ENCODE measurements at places on chromosomes 5 and 9.

- DNase-seq, result no peak
These were observed 3.2 kb downstream of the TDRD7 start for GRCh38 chr9:97415146-97415545.

GRCh38 chr5:62791059-62791458 is 212.4 kb downstream of the LRRC70 start:
- no peak for DNase-seq

DNA sequence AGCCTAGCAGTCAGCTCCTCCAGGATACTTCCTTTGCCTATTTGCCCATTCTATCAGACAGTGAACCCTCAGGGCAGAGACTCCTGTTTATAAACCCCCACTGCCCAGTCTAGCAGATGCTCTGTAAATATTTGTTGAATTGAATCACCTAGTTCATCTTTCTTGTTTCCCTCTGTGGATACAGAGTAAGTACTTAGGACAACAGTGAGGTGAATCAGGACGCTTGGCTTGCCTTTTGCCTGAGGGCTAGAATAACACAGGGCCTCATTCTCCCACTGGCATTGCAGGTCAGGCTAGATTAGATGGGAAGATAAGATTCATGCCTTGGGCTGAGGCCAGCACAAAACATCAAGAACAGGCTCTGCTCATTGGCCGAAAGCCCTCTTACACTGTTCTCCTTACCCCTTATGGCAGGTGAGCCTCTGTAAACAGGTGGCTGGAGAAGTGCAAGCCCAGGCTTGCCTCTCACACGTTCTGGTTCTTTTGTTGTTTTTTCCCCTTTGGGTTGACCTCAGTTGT is 22.2 kb downstream of the TNFSF8 start:
- peak; percentile 91 for DNase-seq

DNA sequence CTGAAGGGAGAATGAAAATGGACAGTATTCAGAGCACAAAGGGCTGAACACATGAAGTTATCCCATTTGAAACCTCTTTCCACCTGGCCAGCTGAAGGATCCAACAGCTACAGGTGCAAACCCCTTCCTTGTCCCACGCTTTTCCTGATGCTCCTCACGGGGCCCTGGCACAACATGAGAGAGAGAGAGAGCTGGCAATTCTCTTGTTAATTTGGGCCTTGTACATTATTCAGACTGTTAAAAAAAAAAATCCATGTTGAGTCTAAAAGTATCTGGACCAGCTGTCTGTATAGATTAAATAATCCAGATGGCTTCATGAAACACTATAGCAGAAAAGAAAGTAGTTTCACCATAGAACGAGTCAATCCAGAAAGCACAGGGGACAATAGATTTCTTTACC is 74.1 kb downstream of the HMHB1 start:
- DNase-seq, result no peak

GRCh38 chr5:9365512-9365911 is 180.4 kb downstream of the SEMA5A start:
- no peak for DNase-seq

DNA sequence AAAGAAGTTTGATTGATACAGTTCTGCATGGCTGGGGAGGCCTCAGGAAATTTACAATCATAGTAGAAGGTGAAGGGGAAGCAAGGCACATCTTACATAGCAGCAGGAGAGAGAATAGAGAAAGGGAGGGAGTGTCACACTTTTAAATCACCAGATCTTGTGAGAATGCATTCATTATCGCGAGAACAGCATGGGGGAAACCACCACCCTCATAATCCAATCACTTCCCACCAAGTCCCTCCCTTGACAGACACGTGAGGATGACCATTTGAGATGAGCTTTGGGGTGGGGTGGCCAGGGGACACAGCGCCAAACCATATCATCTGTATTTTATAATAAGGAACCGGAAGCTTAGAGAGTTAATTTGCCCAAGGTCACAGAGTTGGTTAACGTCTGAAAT is 13.7 kb upstream of the FOCAD start:
- DNase-seq, result no peak

GRCh38 chr9:38432922-38433510 is 8.8 kb upstream of the IGFBPL1 start:
- DNase-seq, result no peak

GRCh38 chr9:21803649-21804048 is 1.2 kb downstream of the MTAP start:
- no peak for DNase-seq

GRCh38 chr9:105405514-105406131 is 42.2 kb upstream of the FSD1L start:
- DNase-seq, result no peak

GRCh38 chr5:126692971-126693370 is 84.0 kb upstream of the LMNB1 start:
- no peak for DNase-seq

GRCh38 chr9:105219291-105219805 is 25.1 kb upstream of the SLC44A1 start:
- DNase-seq, result no peak

GRCh38 chr5:145780982-145781381 is 54.2 kb downstream of the PRELID2 start:
- DNase-seq, result no peak

DNA sequence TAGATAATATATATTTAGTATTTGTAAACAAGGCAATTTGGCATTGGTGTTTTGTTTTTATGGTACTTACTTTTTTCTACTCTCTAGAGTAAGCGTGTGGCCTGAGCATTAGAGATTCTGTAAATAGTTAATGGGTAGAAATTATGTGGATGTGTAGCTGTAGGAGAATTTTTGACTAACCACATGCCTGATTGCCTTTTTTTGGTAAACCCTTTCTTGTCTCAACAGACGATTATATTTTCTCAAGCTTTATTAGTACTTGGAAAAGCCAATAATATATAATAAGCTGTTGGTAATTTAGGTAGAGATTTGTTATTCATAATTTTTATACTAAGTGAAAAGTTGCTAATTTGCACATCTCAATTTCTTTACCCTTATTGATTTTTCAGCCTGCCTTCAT is 76.8 kb downstream of the FCHO2 start:
- no peak for DNase-seq

GRCh38 chr5:31417512-31417911 is 114.4 kb downstream of the DROSHA start:
- DNase-seq, result no peak

DNA sequence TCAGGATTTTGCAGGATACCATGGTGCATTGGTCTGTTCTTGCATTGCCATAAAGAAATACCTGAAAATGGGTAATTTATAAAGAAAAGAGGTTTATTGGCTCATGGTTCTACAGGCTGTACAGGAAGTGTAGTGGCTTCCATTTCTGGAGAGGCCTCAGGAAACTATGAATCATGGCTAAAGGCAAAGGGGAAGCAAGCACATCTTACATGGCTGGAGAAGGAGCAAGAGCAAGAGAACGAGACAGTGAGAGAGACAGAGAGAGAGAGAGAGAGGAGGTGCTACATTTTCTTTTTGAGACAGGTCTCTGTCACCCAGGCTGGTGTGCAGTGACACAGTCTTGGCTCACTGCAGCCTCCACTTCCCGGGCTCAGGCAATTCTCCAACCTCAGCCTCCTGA is 43.9 kb downstream of the P4HA2 start:
- no peak for DNase-seq

DNA sequence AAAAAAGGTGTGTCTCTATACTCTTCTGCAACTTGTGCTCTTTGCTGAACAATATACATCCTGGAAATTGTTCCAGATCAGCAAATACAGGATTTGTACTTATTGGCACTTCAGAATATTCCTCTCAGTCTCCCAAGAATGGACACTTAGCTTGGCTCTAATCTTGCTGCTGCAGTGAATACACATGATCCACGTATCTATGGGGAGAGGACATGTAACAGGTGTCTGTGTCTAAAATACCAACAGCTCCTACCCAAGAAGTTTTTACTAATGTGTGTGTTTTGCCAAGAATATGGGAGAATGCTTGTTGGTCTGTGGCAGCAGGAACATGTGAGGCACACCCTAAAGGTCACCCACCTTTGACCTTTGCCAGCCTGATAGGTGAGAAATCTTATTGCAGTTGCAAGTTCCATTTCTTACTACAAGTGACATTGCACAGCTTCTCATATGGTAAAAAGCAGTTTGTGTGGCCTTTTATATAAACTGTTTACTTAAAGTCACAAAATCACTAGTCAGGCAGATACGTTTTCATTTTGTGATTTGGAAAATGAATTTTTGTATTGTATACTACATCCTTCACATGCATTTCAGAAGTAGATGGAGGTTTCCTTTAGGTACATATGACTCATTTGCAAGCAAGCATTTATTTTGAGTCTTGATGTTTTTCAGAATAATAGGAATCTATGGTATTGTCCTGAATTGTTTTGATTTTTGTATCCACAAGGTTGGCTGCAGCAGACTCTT is 35.8 kb downstream of the PHF2 start:
- no peak for DNase-seq

DNA sequence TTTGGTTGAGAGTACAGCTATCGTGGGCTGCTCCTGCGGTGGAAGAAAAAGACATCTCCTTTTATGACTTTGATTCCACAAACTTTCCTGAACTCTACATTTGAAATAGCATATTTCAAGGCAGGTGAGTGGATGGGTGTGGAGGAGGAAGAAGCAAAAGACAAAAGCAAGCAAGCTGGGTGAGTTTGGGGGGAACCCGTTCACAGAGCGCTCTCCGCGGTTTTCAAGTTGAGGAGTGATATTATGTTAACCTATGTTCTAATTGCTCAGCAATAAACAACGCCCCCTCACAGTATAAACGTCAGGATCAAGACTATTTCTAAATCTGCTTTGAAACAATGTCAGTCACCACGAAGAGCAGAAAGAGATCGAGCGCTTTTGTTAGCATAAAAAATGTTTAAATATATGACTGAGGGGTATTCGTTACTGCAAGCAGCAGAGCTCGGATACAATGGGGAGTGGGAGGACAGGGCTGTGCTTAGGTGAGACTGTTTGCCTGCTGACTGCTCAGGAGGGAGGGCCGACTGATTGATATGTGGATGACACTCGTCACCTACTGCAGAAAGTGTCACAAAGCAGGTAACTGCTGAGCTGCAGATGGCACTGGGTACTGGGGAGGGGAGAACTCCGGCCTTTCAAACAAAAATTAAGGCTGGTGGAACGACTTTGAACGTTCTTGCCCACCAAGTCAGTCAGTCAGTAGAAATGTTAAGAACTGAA is 236.5 kb downstream of the DRD1 start:
- DNase-seq, result no peak

- no peak for DNase-seq
These were observed 81.5 kb downstream of the RGS3 start for GRCh38 chr9:113545068-113545467.

DNA sequence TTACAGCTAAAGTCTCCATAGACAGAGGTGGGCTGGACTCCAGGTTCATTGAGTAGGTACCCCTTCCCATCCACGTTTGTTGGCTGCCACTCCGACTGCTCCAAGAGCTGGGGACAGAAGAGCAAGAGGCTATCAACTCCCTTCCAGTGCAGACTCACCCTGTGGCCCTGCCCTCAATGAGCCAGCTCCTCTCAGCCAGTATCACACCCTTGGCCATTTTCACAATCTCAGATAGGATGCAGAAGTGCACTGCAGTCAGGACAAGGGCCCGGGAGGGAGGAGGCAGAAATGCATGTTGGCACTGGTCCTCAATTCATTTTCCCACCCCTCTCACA is 6.2 kb downstream of the IRF1 start:
- no peak for DNase-seq

DNA sequence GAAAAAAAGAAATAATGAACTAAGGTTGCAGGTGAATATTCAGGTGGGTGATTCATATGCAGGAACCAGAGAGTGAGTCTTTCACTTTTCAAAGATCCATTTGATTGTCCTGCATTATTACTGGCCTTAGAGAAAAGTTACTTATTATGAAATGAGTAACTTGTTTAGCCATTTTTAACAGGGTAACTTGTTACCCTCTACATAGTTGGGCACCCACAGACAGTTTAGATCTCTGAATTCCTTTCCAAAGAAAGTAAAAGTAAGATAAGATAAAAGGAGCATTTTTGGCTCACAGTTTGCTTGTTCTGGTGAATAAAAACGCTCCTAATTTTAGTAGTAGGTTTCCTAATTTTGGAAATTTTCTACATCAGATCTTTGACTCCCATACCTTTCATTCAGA is 54.1 kb upstream of the DAB2 start:
- DNase-seq, result no peak

DNA sequence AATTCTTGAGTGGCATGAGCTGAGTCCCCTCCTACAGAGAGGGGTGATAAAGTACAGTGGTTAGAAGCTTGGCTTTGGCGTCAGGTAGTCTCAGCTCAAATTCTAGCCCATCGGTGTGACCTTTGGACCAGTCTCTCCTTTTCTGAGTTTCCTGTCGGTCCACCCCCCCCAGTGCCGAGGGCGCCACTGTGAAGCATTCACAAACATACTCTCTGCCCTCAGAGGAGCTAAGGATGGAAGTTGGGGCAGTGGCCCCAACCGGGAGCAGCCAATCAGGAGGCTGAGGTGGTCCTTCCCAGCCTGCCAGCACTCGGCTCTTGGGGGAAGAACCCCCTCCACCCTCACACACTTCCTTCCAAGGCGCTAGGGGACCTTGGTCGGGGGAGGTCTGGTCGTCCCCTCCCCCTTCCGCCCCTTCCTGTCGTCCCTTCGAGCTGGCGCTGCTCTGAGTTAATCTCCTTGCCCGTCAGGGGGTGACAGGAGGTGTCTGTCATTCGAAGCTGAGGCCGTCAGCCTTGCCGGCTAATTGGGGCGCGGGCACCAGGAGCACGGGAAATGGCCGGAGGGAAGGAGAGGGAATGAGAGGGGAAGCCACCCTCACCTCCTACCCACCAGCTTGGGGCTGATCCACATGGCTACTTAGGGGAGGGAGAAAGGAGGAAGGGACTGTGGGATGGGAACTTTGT is 53.0 kb downstream of the CXXC5 start:
- no peak for DNase-seq

GRCh38 chr9:17837965-17838364 is 259.1 kb downstream of the SH3GL2 start:
- DNase-seq, result no peak

- DNase-seq, result no peak
These were observed 49.8 kb upstream of the RPS23 start for GRCh38 chr5:82327941-82328340.

DNA sequence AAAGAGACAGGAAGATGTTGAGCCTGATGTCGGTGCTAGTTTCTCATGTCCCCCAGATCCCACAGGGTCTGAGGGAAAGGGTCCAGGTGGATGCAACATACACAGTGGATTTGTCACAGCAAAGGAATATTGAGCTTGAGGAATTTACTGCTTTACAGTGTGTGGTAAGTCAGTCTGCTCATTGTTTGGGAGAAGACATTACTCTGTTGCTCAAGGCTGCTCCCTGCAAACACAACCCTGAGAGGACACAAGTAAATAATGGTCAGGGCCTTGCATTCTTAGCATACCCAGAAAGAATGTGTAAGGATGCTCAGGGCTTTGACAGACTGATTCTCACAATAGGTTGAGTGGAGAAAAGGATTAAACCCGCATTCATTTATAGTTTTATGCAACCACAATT is 7.3 kb upstream of the MAN2A1 start:
- no peak for DNase-seq

DNA sequence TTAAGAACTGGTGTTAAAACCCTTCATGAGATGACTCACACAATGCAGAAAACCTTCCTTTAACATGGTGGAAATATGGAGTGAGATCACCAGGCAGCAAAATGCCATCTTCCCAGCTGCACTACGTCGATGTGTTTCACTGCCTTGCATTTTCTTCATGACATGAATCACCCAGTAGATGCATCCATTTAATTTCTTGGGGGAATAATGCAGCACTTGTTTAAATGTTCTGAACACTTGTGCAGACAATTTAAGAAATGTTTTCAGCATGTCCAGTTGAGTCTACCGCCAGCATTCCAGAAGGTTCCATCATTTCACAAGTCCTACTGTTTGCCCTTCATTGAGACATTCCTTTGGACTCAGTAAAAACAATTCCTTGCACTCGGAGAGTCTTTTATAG is 81.6 kb downstream of the ADAMTS16 start:
- no peak for DNase-seq

- DNase-seq, result no peak
These were observed 75.1 kb upstream of the SMIM23 start for GRCh38 chr5:171710451-171711024.
